A172 (cell line): ENCODE measurements at places on chromosomes 3 and 15. TPM values are rescaled to one million over a fixed set of nuclear protein-coding genes. Genes with fewer than 3 reads are reported as not detected.

TMEM40 gene
- 2.9 TPM in 1 of 2 replicates, not detected in the other for total RNA-seq

TUSC2 gene
- total RNA-seq = 30.6 and 34.3 TPM in 2 replicates

CADM2 gene
- not detected in 2 replicates for total RNA-seq

CELF6 gene
- total RNA-seq = not detected in 2 replicates

LRRC31 gene
- total RNA-seq = not detected in 2 replicates

SUSD5 gene
- total RNA-seq = 11.6 and 12.8 TPM in 2 replicates

SPATA12 gene
- 0.47 and 1.9 TPM in 2 replicates for total RNA-seq

WNT5A gene
- total RNA-seq = 10.1 and 15.6 TPM in 2 replicates
